ENCODE measurements at places on chromosomes 5 and 9.

- no peak for DNase-seq
These were observed 367.5 kb upstream of the BRINP1 start for GRCh38 chr9:119736491-119737454.

DNA sequence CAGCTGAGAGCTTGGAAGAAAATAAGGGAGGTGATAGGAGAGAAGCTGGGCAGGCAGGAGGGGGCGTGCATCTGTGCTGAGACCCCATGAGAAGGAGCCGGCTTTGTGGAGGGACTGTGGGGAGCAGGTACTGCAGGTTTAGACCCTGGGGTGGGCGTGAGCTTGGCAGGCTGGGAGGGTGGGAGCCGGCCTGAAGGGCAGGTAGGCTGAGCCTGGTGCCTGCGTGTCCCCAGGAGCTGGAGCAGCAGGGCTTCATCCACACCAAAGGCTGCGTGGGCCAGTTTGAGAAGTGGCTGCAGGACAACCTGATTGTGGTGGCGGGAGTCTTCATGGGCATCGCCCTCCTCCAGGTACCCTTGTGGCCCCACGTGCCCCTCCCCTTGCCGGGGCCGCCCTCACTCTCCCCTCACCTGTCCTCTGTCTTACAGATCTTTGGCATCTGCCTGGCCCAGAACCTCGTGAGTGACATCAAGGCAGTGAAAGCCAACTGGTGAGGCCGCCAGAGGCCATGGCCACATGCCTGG is 9.2 kb downstream of the TSPAN17 start:
- no peak for DNase-seq

- DNase-seq, result no peak
These were observed 108.6 kb upstream of the SPOCK1 start for GRCh38 chr5:137607771-137608170.

DNA sequence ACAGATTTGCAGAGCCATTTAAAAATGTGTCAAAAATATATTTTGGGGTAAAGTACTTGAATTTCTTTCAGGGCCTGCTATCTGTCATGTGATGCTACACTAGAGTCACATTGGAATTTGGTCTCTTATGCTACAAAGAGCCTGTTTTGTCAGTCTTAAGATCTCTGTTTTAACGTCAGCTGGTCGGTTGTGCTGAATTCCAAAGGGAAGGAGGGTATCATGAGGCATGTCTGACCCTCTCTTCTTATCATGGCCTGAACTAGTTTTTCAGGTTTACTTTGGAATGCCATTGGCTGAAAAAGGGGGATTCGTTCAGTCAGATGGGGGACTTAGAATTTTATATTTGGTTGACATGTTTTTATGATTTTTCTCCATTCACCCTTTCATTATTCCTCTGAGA is 290.6 kb downstream of the CD180 start:
- no peak for DNase-seq

DNA sequence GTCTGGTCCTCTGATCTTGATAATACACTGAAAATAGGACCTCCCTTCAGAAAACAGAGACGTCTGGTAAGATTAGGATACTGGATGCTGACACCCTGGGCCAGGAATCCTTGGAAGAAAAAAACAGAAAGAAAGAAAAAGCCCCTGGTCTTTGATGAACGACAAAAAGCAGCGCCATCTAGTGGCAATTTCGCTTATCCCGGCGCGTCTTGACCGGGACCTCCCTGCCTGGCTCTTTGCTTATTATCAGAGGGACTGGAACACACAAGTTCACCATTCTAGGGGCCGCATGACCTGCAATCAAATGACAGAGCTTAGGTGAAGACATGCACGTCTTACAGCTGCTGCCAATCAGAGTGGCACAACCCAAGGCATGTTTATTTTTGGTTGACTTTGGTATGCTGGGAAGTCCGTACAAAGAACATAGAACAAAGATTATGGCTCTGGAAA is 114.9 kb upstream of the NFIB start:
- peak; percentile 10 for DNase-seq

DNA sequence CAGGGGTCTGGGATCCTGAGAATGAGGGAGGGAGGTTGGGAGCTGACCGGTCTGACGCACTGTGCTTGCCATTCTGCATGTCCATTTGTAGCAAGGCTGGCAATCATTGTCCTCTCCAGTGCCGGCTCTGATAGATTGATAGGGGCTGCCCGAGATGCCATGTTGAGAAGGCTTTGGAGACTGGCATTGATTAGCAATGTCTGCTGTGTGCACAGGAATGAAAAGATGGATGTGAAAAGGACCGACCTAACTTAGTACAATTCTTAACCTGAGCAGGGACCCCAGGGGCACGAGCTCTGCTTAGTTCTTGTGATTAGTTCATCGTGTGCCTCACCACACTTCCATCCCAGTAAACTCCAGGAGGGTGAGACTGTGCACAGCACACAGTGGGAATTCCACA is 17.0 kb downstream of the NEK6 start:
- no peak for DNase-seq

DNA sequence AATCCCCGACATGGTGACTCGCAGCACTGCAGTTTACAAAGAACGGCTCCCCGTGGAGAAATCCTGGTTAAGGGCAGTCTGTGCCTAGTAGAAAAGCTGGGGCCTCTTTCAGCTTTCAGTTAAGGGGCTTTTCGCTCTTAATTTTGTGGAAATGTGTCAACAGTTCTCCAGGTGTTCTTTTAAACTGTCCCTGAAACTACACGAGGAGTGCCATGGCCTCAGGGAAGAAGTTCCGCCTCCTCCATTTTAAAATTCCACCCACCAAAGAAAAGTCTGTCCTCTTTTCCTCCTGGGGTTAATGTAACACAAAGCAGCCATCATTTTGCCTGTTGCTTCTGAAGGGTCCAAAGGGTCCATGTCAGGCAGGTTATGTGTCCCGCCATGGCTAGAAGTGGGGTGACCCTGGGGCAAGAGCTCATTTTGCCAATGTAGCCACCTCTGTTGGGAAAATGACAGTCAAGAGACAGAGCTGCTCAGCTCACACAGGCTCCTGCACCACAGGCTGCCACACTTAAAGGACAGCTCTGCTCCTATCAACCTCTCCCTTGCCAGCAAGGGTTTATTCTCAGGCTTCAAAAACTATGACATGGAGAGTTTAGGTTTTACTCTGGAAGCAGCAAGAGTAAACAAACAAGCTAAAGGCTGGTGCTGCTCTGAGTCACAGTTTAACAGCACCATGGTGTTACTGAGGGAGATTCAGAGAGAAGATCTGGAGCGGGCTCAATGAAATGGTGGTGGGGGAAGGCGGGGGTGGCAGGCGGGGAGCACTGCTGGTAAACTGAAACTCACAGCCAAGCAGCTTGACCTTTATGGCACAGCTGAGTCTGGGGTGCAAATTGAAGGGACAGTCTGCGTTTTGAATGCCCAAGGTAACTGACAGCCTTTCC is 3.2 kb downstream of the WHRN start:
- DNase-seq, result no peak

Measured in T-helper 2 cell treated with Interferon-gamma antibody and Interleukin-4, amounts not matched to agents 5 μg/mL and 100 μg/mL, for 36 hours (primary cell).